Osteoblast (primary cell): ENCODE measurements at places on chromosomes 2 and 18. TPM values are rescaled to one million over a fixed set of nuclear protein-coding genes. Genes with fewer than 3 reads are reported as not detected.

GRCh38 chr2:109027702-109028101, 38.7 kb upstream of the EDAR start:
- DNase-seq = no peak

DNA sequence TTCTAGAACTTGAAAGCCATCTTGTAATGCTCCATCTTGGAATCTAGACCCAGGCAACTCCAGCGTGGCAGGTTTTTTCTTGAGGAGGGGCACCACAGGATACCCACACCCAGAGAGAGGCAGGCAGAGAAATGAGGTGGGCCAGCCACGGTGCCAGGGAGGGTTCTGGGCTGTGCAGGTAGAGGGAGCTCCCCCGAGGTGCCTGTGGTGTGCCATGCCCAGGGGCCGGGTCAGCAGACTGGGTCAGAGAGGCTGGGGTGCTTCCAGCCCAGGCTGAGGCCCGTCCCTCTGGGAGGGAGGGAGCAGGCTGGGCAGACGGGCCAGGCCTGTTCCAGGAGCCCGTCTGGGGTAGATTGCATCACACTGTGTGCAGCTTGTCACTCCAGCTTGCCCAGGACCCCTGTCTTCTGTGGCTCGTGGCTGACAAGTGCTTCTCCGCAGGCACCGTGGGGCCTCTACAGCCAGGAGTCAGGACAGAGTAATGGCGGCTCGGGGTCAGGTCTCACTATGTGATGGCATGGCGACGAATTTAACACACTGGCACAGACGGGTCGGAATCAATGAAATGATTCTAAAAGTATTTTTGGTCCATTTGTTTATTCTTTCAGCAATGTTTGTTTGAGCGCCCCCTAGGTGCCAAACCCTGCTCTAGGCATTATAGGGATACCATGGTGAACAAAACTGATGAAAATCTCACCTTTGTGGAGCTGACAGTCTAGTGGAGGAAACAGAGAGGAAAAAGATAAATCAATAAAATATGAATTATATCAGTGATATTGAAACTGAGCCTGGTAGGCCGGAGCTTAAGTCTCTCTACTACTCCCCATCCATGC, 144.0 kb downstream of the ACOXL start:
- DNase-seq = peak; percentile 68

GRCh38 chr2:37642907-37643729, 28.3 kb downstream of the CDC42EP3 start:
- no peak for DNase-seq

DNA sequence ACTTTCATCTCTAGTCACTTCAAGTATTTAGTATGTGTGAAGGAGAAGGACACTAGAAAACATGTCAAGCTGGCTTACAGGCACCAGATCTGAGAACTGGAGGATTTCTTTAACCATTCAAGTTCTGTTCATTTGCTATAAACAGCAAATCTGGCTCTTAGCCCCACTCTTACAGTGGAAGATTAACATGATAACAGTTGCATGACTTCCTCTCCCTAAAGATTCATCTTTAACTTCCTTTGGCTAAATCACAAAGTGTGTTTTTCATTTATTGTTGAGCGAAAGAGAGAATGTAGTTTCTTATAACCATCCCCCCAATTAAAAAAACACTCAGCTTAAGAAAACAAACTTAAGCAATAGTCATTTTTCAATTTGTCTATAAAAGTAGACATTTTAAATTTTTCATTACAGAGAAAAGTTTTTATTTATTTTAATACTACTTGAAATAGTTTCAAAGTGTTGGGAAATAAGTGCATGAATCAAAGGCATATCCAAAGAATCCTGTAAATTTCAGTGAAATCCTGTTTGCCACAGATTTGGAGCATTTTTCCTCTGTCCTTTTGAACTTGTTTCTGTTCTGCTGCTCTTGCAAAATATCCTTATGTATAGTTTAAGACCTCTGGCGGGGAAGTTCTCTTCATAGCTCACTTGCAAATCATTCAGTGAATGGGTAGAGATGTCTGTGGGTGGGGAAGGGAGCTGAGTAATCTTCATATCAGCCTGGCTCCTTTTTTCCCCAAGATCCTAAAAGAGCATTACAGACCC, 241.0 kb upstream of the RBBP8 start:
- peak; percentile 74 for DNase-seq

DNA sequence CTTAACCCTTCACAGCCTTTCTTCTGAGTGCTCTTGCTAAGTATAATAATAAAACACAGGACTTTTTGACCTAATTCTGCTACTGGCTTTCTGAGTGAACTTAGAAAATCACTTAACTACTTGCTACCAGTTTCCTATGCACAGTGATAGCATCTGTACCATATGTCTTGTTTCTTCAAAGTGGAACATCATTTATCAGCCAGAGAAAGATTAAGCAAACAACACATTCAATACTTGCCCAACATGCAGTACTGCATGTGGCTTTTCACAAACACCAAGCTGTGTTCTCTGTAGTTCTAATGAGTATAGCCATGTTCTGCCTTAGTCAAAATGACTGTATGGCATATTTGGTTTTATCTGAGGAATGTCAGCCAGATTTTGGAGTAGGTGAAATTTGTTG, 1286.6 kb upstream of the ZEB2 start:
- DNase-seq = no peak

DNA sequence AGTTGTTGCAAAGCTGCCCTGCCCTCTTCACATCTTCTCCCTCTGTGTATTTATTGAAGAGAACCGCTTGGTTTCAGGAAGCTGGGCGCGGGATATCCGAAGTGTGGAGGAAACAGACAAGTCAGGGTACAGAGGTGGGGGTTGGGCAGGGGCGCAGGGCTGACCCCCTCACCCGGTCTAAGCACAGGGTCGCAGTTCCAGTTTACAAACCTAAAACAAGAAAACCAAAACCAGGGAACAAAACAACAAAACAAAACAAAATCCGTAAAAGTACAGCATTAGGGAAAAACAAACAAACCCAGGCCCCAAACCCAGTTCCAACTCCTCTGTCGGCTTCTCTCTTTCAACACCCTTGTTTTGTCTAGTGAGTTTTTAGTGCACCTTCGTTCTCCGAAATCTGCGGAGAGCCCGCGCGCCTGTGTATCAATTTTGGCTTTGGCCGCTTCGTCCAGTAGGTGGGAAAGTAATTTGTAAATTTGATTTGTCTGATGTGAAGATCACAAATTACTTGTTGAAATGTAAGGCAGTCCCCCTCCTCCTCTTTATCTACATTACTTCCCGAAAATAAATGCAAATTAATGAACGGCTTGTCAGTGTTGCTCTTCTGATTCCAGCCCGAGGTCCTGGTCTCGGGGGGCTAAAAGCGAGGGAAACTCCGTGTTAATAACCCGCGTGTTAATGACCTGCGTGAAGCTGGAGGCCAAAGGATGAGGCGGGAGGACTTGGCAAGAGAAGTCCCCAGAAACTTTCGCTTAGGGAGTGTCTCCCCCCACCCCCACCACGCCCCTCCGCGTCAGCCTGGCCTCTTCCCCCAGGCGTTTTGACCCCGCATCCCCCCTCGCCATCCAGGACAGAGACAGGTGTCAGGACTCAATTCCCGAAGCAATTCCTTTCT, 6.9 kb downstream of the OTX1 start:
- DNase-seq = peak; percentile 62

DNA sequence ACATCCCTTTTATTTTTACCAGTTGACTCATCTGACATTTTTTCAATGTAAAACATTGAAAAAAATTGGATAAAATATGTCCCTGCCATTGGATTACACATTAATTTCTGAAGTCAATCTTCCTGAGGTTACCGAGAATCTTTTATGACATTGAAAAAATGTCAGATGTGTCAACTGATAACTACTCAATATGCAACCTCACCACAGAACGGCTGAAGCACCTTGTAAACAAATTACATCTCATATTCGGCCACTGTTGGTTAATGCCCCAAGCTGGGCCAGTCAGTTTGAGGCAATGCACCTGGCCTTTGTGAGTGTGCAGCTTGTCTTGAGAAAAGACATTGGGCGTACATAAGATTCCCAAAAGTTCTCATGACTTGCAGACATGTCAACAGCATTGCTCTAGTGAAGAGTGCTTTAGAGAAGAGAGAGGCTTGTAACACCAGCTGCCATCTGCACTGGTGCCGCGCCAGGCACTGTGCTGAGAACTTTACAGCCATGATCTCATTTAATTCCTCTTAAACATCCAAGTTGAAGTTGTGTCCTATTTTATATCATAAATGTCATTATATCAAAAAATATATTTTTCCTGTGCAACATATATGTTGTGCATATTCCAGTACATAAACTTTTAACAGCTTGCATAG, 112.7 kb upstream of the SLC35G4 start:
- DNase-seq = no peak

DNA sequence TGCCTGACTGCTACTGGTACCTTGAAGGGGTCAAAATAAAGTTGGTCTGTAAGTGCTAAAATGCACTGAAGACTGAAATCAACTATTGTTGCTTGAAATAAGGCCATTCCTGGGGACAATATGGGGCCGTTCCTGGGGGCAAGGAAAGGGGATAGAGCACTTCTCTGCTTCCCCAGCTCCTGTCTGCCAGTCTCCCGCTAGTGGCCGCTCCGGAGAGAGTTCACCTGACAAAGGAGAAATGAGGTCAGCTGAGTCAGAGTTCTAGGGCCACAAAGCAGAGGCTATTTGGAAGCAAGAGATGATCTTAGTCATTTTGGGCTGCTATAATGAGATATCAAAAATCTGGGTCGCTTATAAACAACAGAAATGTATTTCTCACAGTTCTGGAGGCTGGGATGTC, 345.9 kb downstream of the TSN start:
- no peak for DNase-seq

- no peak for DNase-seq
Observed at GRCh38 chr2:58035352-58035751, 11.3 kb upstream of the VRK2 start.

DNA sequence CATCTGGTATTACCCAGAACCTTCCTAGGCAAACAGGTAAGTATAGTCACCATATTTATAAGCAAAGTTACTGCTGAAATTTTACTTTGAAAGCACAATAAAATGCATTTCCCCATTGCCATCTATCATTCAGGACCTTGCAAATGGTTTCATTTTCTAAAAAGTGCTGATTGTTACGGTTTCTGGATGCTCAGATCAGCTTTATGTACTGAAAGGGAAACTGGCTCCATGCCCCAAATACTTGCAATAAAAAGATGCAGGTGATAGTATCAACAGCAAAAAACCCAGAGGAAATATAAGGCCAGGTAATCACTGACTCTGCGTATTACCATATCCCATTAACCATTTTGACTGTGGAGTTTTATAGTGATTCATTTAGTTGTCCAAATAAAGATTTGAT, 1150.7 kb upstream of the CRIM1 start:
- DNase-seq = no peak

- DNase-seq = peak; percentile 19
Observed at GRCh38 chr2:239298116-239298804, 102.6 kb downstream of the HDAC4 start.

DNA sequence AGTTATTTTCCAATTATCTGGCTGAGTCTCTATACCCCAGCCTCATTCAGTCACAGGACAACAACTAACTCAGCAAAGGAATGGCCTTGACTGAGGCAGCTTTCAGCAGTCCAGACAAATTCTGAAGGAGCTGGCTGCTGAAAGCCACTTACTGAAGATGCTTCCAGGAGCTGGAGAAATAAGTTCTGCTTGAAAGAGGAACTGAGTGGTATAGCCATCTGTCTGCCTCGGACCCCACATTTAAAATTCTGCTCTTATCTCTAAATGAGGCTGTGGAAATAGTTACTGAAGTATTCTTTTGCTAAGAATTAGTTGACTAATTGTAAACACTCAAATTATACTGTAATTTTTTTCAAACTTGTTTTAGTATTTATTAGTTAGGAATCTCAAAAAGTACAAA, 9.1 kb upstream of the GPD2 start:
- no peak for DNase-seq

DNA sequence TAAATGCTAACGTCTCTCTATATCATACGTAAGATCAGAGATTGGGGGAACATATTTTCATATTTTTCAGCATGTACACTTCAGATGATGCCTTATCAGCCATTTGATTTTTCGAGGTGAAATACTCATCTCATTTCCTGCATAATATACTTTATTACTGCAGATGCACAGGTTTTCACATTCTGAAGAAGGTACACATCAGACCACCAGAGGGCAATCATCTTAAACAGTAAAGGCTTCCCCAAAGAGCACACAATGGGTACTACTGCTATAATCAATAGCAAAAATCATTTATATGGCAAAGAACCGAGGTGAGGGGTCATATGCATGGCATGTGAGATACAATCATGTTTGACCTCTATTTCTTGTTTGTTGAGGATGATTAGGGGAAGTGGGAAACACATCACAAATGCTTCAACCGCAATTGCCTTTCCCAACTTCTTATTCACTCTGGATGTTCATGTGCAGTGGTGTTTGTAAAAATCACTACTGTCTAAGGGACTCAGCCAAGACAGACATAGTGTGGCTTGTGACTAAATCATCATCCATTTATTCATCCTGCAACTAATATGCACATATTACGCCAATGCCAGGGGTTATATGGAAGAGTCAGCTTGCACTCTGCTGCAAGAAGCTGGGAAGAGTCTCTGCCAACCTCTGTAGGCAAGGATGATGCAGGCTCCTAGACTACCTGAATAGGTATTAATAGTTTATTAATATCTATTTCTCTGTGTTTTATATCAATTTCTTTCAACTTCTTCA, 118.7 kb downstream of the EPB41L3 start:
- no peak for DNase-seq

GRCh38 chr2:127220768-127221527, 849 bp upstream of the CYP27C1 start:
- peak; percentile 85 for DNase-seq

DNA sequence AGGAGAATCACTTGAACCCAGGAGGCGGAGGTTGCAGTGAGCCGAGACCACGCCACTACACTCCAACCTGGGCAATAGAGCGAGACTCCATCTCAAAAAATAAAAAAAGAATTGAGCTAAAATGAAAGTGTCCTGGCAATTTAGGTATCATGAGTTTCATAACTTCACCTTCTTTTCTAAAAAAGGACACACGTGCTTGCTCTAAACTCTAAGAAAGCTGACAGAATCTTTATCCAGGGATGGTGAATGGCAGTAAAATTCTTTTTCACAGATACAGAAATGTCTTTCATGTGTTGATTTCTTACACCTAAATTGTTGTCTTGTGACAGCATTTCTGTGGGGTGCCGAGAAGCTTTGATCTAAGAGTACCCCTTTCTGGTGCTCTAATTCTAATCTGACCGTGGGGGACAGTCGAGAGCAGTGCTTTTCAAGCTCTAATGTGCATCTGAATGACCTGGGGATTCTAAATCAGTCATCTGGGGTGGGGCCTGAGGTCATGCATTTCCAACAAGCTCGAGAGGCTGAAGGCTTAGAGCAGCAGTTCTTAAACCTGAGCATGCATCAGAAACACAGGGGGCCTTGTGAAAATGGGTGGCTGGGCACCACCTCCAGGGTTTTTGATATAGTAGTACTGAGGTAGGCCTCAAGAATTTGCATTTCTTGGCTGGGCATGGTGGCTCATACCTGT, 42.1 kb upstream of the REL start:
- no peak for DNase-seq

STON1 gene
- total RNA-seq = 15.6 and 15.9 TPM in 2 replicates

ALPG gene
- total RNA-seq = not detected in 2 replicates

CCDC141 gene
- total RNA-seq = not detected in 2 replicates

TFCP2L1 gene
- under 0.01 TPM in 1 of 2 replicates, not detected in the other for total RNA-seq

LRP1B gene
- under 0.01 TPM in 1 of 2 replicates, not detected in the other for total RNA-seq

LTBP1 gene
- 158 and 224 TPM in 2 replicates for total RNA-seq

UBR3 gene
- 42.7 and 50.1 TPM in 2 replicates for total RNA-seq

FIGN gene
- total RNA-seq = 2.5 and 4.1 TPM in 2 replicates

TMEFF2 gene
- under 0.01 TPM in 2 replicates for total RNA-seq

NEB gene
- total RNA-seq = 0.29 and 0.36 TPM in 2 replicates
